ENCODE measurements at places on chromosomes 7 and 10.

DNA sequence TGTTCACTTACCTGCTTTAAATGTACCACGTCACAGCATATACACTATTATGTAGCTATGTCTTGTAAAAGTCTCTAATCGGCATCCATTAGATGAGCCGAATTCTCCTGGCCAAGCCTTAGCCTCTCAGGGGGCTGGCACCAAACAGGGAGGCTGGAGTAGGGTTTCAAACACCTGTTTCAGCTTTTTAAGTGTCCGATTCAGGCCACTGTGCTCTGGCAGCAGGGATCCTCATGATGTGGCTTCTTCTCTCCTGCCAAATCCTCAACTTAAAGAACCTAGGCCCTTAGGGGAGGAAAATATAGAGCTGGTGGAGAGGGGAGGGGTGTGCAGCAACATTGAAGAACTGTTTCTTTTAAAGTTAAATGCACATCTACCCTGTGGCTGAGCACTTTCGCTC, 68.5 kb upstream of the NFKB2 start:
- no peak for DNase-seq

GRCh38 chr7:55570939-55571338, 1.4 kb downstream of the VOPP1 start:
- no peak for DNase-seq

DNA sequence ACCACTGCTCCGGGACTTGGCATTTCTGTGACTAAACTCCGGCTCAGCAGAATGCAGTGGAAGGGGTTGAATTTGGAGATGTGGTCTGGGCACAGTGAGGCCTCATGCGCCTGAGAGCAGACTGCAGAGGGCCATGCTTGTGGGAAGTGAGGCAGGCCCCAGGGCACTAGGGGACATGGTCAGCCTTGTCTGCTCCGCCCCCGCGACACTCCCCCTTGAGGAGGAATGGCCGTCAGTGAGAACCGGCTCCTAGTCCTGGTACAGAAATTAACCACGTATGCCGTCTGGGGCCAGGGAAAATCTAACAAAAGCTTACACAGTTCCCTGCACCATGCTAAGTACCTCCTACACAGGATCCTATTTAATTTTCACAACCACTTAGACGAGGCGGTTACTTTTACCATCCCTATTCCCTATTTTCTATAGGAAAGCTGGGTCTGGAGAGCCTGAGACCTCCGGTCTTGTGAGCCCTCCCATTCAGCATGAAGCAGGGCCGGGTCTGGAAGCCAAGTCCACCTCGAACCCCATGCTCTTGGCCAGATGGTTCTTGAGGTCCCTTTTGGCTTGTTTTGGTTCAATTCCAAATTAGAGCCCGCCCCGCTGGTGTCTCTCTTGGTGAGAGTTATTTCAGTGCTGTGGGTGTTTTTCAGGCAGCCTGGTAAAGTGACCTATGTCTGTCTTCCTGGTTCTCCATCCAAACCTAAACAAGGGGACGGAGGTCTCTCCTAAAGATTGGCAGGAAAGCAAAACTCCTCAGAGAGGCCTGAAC, 87.7 kb upstream of the PITRM1 start:
- no peak for DNase-seq

- no peak for DNase-seq
These were observed 182.5 kb downstream of the GPR158 start for GRCh38 chr10:25357269-25357668.

DNA sequence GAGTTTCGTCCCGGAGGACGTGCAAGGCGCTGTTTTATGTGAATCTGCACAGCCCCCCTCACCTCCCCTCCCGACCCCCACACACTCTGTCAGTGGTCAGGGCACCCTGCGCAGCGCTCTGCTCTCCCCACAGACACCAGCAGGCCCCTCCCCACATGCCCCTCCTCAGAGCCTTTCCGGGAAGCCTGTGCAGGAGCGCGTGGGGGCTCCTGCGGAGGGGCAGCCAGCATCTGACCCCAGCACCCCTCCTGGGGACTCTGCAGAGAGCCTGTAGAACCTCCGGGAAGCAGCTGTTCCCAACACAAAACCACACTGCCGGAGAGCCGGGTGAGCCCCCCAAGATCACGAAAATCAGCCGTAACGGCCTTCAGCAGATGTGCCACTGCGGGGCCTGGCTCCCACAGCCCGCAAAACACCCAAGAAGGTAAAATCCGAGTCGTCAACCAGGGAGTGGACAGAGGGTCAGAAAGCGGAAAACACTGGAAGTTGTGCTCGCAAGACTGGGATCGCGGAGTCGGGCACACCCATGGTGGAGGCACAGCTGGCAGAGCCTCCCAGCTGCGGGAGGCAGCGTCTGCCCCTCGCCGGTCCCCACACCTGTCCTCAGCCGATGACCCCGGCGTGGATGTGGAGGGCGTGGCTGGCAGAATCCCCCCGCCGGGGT, 53.8 kb upstream of the PDGFA start:
- no peak for DNase-seq

- no peak for DNase-seq
These were observed 25.8 kb upstream of the ZNF488 start for GRCh38 chr10:47409866-47410256.

- no peak for DNase-seq
These were observed 1.4 kb downstream of the ERLIN1 start for GRCh38 chr10:100184426-100184825.

DNA sequence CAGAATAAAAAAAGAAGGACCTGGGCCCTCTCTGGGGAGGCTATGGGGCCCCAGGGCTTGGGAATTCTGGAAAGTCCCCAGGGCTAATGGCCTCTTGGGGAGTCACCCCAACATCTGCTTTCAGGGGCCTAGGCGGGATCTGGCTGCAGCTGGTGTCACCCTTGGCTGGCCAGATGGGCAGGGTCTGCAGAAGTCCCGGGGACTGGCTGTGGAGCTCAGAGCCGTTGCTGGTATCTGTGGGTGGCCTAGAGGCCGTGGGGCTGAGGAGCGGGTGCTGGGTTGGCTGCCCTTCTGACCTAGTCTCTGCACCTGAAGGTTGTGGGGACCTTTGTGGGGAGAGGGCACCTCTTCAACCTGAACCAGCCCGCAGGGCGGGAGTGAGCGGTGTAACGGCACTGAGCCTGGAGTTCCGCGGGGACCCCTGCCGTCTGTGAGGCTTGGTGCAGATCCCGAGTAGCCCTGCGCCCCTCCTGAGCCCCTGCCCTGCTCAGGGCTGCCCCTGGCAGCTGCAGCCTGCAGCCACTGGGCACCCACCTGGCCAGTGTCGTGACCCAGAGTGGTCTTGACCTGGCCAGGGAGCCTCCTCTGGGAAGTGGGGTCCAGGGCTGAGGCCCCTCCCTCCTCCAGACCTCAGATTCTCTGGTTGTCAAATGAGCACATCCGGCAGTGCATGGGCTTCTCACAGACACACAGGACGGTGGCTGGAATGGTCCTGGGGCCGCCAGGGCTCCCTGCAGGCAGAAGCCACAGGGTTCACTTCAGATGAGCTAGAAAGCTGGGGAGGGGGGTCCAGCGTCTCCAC, 51.5 kb downstream of the UNCX start:
- DNase-seq: no peak

- no peak for DNase-seq
These were observed 79.9 kb downstream of the COL26A1 start for GRCh38 chr7:101442426-101443070.

Measured in NCI-H2171 treated with DMSO at 0.1 percent for 48 hours (cell line).